ENCODE measurements at places on chromosomes 3 and 15. TPM values are rescaled to one million over a fixed set of nuclear protein-coding genes. Genes with fewer than 3 reads are reported as not detected.
A peak's percentile ranks its signal among the peaks of the same experiment; 100 is the strongest.

DNA sequence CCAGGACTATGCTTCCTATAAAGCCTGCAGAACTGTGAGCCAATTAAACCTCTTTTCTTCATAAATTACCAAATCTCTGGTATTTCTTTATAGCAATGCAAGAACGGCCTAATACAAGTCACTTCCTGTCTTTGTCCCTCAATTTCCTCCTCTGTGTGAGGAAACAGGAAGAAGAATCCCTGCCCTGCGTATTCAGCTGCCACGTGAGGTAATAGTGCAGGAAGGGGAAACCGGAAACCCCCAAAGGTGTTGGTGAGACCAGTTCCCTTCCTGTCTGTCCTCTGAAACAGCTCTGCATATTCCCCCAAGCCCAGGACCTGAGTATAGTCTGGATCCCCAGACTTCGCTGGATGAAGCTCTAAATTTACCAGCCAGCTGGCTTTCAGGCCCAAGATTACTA, 18.1 kb upstream of the PTPN23 start:
- DNase-seq, result no peak

GRCh38 chr15:77410701-77411618, 8.9 kb downstream of the PEAK1 start:
- DNase-seq, result no peak

PYDC2 gene
- not detected for total RNA-seq

DNA sequence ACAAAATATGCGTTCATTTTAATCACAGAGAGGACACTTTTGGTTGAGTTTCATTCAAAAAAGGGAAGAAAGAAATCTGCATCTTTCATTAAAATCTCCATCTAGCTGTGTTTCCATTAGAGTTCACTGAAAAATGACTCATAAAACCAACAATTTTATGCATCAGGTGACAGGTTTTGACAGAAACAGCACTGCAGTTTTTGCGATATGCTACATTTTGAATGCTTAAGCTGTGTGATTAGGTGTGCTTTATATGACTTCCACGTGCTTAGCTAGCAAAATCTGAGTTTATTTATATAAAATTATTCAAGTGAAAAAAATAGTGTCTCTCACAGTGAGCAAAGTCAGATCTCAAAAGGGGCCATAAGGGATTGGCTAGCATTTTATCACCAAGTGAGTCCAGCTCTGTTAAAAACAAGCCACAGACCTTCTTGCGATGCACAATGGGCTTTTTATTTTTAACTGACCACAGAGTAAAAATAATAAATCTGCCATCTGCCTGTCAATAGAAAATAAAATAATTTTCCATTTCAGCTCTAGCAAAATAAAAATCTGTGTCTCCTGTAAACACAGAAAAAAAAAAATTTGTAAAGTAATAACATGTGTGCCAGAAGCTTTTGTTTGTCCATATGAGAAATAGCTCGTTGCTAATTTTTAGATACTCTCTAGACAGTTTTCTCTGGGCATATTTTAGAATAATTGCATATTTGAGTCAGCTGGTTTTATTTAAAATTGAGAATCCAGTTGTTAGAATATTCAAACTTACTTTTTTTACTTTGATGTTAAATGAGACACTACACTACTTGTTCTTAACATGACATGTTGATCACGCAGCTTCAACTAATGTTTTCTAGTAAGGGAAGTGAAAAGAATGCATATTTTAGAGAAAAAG, 409.8 kb downstream of the ROBO2 start:
- no peak for DNase-seq

DNA sequence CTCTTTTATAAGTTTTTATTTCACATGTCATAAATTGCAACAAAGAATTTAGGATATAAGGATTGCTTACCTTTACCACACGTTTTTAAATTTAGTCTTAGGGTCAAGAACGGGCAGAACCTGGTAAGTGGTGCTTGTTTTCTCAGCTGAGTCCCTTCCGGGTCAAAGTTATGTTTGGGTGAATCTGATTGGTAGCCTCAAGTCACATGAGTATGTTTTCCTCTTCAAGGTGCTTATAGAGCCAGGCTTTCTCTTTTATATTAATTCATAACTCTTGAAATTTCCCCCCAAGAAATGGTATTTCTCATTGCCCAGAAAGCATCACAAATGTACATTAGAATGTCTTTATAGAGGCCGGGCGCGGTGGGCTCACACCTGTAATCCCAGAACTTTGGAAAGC, 415.7 kb upstream of the ROBO2 start:
- no peak for DNase-seq

- DNase-seq, result no peak
Observed at GRCh38 chr3:58429657-58430056, 4.0 kb downstream of the PDHB start.

ZNF620 gene
- total RNA-seq, result 17.2 TPM

RETNLB gene
- not detected for total RNA-seq

DNA sequence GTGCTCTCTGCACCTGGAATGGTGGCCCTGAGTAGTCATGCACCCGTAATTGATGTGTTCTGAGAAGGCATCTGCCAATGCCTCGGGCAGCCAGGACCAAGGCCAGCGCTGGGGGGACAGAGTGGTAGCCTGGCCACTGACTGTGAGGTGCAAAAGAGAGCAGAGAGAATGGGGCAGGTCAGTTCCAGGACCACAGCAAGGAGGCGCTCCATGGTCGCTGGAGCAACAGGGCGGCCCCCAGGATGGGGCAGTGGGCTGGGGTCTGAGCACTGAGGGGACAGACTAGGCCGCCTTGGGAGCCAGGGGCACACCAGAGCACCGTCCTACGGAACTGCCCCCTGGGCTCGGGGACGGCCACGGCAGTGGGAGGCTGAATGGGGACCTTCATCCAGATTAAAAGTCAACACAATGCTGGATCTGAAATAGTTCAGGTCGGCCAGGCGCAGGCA, 48.3 kb upstream of the IQSEC1 start:
- peak; percentile 38 for DNase-seq

DNA sequence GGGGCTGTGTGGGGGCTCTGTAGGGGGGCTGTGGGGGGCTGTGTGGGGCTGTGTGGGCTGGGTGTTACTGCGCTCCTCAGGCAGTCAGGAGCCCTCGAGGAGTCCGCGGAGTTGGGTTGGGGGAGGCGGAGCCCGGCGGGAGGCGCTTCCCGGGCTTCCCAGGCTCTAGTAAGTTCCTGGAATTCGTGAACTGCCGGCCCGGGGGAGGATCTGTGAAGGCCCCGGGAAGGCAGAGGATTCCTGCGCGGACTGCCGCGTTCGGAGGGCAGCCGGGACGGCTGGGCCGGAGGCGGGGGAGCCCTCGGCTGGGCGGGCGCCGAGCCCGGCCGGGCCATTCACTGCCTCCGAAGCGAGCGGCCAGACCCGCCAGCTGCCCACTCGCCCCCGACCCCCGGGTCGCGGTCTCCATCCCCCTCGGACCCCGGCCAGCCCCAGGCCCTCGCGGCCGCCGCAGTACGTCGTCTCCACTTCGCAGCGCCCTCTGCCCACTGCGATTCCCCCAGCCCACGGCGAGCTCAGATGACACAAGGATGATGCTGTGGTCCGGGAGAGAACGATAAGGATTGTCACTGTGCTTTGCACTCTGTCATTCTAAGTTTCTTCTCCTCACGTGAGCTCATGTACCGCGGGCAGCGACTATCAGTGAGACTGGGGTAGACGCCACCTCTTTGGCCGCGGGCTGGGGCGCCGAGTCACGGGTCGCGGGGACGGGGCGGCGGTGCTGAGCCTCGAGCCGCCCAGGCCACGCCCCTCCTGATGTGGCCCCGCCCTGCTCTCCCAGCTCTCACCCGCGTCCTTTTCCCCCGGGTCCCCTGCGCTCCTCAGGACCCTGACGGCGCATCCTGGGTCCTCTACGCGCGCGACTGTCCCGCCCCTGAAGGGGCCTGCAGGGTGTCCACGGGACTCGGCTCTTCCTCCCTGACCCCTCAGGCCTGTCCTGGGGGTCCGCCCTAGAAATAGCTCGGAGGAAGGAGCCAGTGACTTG, 65.3 kb downstream of the KLF13 start:
- peak; percentile 71 for DNase-seq

DNA sequence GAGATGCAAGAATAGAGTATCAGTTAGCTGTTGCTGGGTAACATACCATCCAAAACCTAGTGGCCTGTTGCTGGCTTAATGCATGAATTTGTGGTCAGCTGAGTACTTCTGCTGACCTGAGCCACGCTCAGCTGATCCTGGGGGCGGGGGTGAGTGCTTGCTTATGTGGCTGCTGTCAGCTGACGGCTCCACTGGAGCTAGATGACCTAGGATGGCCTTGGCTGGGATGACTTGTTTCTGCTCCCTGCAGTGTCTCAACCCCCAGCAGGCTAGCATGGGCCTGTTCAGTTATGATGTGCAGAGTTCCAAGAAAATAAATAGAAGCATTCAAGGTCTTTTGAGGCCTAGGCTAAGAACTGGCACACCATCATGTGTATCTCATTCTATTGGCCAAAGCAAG, 63.9 kb downstream of the FBLN2 start:
- no peak for DNase-seq

DNA sequence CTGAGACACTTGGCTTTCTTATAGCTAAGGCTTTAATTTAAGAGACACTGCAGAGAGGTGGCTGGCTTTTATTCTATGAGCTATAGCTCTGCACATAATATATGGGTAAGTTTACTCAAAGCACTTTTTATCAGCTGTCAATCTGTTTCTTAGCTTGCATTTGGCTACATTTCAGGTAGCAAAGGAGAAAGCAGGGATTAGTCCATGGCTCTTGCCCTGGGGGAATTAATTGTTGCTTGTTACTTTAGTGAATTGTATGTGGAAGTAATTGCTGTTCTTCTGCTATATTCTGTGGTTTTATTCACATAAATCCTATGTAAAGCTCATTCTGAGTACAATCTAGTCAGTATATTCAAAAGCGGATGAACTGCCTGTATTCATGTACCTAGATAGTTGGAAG, 14.4 kb upstream of the CCDC39 start:
- no peak for DNase-seq

GRCh38 chr3:168497741-168498140, 402.0 kb upstream of the GOLIM4 start:
- no peak for DNase-seq

- no peak for DNase-seq
Observed at GRCh38 chr3:183904833-183905780, 20.4 kb upstream of the PARL start.

DNA sequence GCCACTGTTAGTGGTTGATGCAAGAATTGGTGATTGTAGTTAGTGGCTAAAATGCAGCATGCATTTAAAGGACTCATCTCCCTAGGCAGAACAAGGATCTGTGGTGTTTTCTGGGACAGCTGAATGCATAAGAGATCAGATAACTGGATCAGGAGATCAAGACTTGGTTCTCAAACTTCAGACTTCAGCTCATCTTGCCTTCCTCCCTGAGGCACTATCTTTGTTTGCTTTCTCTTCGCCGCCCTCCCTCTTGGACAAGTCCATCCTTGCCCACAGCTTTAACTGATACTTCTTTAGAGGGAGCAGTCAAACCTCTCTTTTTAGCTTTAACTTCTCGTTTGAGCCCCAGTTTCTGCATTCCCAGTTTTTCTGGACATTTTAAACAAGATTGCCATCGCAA, 195.4 kb upstream of the TPRG1 start:
- DNase-seq, result no peak

DPPA2 gene
- total RNA-seq, result 15.0 TPM

- no peak for DNase-seq
Observed at GRCh38 chr15:74396445-74397238, 29.2 kb upstream of the CYP11A1 start.

- DNase-seq, result no peak
Observed at GRCh38 chr3:125512135-125512920, 7.7 kb downstream of the SNX4 start.

SELENOS gene
- 43.8 TPM for total RNA-seq

DNA sequence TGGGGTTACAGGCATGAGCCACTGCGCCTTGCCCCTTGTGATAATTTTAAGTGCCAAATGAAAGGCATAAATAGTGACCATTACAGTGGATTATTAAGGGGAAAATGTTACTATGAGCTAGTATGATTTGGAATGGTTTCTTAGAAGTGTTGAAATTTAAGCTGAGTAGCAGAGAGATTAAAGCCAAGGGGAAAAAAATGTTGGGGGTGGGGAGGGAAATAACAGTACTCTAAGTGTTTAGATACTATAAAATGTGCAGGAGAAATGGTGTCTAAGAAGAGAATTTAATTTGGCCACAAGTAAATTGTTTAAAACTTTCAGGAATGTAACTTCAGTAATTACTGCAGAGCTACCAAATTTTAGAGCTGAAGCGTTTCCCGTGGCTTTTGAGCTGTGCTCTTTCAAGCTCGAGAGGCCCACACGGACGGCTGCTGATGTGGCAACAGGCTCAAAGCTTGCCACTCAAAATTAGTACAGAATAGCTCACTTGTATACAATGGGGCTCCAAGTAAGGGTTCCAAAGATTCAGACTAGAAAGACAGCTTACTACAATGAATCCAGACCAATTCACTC, 23.9 kb upstream of the SLC12A8 start:
- DNase-seq, result no peak

DNA sequence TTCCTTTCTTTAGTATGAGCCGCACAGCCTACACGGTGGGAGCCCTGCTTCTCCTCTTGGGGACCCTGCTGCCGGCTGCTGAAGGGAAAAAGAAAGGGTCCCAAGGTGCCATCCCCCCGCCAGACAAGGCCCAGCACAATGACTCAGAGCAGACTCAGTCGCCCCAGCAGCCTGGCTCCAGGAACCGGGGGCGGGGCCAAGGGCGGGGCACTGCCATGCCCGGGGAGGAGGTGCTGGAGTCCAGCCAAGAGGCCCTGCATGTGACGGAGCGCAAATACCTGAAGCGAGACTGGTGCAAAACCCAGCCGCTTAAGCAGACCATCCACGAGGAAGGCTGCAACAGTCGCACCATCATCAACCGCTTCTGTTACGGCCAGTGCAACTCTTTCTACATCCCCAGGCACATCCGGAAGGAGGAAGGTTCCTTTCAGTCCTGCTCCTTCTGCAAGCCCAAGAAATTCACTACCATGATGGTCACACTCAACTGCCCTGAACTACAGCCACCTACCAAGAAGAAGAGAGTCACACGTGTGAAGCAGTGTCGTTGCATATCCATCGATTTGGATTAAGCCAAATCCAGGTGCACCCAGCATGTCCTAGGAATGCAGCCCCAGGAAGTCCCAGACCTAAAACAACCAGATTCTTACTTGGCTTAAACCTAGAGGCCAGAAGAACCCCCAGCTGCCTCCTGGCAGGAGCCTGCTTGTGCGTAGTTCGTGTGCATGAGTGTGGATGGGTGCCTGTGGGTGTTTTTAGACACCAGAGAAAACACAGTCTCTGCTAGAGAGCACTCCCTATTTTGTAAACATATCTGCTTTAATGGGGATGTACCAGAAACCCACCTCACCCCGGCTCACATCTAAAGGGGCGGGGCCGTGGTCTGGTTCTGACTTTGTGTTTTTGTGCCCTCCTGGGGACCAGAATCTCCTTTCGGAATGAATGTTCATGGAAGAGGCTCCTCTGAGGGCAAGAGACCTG, 13.2 kb downstream of the GREM1 start:
- peak; percentile 84 for DNase-seq

GRCh38 chr15:72113347-72114031, 4.5 kb downstream of the MYO9A start:
- DNase-seq, result no peak
